ENCODE measurements at places on chromosomes 1 and 21.

GRCh38 chr1:39195166-39196111 is 9.1 kb upstream of the MACF1 start:
- no peak for DNase-seq

DNA sequence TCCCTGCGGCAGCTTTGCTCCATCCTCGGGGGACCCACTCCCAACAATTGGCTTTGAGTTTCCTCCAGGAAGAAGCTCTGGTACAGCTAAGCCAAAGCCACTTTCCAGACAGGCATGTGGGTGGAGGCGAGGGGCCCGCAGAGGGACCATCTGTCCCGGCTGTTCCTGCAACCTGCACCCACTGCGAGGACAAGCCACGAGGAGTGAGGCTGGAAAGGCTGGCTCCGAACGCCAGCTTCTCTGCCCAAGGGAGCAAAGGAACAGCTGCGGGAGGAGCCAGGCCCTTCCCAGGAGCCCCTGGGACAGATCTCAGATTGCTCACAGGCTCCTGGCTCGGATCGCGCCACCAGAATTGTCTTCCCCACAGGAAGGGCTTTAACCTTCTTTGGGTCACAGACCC is 28.3 kb upstream of the PEF1 start:
- no peak for DNase-seq

GRCh38 chr21:29193072-29193471 is 62.6 kb downstream of the MAP3K7CL start:
- no peak for DNase-seq

DNA sequence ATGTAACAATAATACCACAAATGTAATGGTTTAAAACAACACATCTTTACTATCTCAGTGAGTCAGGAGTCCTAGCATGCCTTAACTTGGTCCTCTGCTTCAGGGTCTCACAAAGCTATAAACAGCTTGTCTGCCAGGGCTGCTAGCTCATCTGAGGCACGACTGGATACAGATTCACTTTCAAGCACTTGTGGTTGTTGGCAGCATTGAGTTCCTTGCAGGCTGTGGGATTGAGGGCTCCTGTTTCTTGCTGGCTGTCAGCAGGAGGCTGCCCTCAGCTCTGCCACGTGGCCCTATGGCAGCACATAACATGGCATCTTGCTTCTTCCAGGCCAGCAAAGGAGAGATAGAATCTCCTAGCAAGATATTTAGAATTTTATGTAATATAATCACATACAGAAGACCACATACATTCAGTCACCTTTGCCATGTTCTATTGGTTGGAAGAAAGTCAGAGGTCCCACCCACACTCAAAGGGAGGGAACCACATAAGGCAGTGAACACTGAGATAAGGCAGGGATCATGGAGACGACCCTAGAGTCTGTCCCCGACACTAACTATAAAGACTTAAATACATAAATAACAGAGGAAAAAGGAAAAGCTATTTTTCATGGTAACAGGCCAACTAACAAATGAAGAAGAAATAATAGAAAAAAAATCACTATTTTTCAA is 18.9 kb upstream of the IPP start:
- no peak for DNase-seq

- DNase-seq: no peak
These were observed 11.9 kb upstream of the PDE9A start for GRCh38 chr21:42641311-42642218.

DNA sequence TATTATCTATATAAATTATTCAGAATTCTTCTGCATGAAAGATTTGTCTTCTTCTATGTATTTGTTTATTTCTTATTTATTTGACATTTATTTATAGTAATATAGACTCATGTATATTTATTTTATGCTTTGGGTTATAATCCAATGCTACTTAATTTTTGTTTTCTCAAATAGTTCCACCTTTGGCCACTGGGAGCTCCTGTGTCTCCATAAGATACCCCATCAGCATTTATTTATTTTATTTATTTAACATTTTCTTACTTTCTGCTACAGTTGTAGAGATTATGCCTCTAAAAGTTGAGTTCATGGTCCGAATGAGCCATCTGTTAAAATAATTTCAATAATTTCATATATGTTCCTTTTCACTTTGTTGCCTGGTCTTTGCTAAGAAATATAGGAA is 289.4 kb downstream of the ADGRL2 start:
- no peak for DNase-seq

DNA sequence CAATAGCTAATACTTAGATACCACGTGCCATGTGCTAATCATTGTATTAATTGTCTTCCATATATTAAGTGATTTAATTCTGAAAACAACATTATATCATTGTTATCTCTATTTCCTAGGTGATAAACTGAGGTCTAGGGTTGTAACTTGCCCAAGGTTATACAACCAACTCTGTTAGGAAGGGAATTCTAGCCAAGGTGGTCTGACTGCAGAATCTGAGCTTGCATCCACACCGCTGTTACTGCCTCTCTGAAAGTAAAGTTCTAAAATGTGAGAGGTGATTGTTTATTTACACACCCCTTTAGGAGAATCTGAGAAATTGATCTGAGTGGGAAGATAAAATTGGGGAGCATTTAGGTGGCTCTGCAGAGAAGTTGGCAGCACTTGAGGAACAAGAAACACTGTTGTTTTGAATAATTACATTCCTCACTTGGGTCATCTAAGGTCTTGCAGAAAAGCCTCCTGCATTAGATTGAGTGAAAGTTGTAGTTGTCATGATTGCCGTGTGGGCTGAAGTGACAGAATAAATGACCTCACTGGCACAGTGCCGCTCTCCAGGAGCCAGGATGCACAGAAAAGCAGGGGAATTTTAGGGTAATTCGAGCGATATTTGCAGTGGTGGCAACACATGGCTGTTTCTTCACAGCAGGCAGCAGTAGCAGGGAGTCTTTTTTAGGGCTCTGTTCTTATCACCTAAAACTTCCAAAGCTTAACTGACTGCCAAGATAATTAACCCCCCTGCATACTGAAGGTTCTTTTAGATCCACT is 121.7 kb downstream of the ADGRL4 start:
- DNase-seq: no peak

- no peak for DNase-seq
These were observed 21.8 kb downstream of the TGFBR3 start for GRCh38 chr1:91864017-91864700.

- peak; percentile 36 for DNase-seq
These were observed 1.2 kb downstream of the S100A10 start for GRCh38 chr1:151992303-151993083.

DNA sequence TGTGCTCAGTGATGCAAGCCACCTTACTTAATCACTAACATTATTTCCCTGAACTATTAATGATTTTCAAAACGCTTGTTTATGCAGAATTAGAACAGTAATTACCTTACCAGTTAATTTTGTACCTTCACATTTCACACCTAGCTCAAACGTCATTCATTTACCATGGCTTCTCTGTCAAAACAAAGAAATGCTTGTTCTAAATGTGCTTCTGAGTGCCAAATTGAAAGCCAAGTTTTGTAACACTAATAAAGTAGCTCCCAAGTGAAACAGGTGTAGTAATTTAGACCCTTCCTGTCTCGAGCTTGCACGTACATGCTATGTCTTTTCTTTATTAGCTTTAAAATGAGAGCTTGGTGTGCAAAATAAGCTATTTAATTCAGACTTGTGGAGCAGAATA is 533.7 kb upstream of the PKN2 start:
- no peak for DNase-seq

- DNase-seq: no peak
These were observed 33.1 kb upstream of the LMX1A start for GRCh38 chr1:165389609-165390008.

DNA sequence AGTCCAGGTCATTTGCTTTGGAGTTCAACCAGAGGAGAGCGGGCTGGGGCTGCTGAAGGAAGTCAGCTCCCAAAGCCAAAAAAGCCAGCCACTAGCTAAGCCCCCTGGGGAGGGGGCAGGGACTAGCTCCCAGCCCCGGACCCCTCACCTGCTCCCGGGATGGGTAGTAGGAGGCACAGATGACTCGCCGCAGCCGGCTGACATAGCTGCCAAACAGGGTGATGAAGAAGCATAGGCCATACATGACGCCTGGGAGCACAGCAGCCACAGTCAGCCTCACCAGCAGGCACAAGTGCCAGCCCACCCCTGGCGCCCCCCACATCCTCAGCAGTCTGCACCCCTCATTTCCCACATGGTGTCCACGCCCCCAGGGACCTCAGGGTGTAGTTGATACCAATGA is 7.4 kb downstream of the DCST2 start:
- DNase-seq: no peak

DNA sequence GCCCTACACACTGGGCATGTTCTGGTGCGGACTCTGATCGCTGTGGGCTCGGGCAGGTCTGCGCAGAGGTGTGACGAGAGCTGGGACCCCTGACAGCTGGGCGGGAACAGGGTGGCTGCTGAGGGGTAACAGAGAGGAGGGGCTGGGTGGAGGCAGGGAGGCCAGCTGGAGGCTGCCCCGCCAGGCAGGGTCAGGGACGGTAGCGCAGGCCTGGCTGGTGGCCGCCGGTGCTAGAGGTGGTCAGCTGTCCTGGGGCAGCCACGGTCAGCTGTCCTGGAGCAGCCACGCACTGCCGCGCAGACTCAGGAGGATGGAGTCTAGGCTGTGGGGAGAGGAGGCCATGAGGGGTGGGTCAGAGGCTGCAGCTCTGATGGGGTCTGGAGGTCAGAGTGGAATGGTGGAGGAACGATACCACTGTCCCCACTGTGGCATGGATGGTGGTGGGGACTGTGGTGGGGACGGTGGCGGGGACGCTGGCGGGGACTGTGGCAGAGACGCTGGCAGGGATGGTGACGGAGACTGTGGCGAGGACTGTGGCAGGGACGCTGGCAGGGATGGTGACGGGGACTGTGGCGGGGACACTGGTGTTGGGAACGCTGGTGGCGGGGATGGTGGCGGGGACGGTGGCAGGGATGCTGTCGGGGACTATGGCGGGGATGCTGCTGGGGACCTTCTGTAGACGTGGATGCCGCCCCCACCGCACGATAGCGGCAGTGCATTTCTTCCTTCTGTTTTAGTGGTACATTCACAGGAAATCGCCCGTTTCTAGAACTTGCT is 21.3 kb upstream of the LRRC3 start:
- DNase-seq: peak; percentile 16

GRCh38 chr1:151762941-151763921 is at the start of gene MRPL9:
MRPL9 (minus strand) TSS chr1:151763496; CDS start chr1:151763479, 17 bp downstream.
- DNase-seq: peak; percentile 90

GRCh38 chr21:34724131-34724856 is 55.5 kb downstream of the CLIC6 start:
- DNase-seq: no peak

GRCh38 chr1:218674280-218674773 is 329.2 kb downstream of the TGFB2 start:
- no peak for DNase-seq
